DMS 273 treated with DMSO at 0.1 percent for 48 hours (cell line): ENCODE measurements at places on chromosomes 11 and 22.

DNA sequence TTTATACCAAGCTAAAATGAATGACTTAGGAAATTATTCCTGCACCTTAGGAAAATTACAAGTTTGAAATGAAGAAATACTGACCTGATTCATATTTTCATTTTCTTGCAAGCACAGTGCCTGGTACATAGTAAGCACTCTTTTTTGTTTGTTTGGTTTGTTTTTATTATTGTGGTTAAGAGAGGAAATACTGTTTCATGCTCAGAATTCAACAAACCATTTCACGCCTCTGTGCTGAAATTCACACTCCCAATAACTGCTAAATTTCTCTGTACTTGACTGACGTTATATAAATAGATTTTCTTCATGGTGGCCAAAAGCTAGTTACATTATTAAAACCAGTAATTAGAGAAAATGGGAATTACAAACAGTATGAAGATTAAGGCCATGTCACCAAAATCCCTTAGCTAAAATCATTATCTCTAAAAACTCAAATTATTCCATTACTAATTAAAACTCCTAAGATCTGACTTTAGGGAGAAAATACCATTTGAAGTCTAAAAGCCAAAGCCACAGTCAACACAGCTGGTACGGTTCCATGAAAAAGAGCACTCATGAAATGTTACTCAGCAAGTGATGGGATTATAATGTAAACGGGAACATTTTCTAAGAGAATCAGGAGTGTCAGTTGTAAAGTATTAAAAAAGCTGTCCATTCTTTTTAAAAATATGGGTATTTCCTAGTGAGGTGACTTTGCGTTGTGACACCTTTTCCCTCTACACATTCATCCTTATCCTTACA, 77.8 kb upstream of the DDI1 start:
- no peak for DNase-seq

DNA sequence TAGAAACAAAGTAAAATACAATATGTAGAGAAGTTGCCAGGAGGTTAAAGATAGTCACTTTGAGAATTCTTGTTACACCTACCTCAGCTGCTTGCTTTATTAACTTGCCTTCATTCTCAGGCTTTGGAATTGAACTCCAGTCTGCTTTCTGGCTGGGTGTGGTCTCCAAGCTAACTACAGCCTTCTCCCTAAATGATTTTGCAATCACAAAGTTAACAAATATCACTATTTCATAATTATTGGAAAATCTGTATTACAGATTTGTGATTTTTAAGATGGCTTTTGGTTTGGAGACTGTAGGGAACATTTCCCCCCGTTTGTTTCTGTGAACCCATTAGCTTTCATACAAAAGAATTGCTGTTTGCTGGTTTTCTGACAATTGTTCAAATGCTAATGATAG, 2.2 kb downstream of the PLAAT5 start:
- no peak for DNase-seq

GRCh38 chr11:118117790-118118601, 31.2 kb upstream of the SMIM35 start:
- no peak for DNase-seq

DNA sequence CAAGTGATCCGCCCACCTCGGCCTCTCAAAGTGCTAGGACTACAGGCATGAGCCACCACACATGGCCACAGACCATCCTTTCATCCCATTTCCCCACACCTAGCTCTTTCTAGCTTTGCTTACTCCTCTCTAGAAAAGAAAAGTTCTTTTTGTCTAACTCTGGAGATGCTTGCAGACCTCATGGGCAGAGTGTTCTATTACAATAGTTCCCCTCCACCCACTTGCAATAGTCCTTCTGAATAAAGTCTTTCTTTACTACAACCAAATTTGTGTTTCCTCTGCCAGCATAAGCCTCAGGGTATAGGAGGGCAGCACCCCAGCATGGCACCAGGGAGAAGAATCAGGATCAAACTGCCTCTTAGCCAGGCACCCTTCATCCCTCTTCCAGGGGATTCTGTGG, 18.8 kb upstream of the RTL6 start:
- no peak for DNase-seq

DNA sequence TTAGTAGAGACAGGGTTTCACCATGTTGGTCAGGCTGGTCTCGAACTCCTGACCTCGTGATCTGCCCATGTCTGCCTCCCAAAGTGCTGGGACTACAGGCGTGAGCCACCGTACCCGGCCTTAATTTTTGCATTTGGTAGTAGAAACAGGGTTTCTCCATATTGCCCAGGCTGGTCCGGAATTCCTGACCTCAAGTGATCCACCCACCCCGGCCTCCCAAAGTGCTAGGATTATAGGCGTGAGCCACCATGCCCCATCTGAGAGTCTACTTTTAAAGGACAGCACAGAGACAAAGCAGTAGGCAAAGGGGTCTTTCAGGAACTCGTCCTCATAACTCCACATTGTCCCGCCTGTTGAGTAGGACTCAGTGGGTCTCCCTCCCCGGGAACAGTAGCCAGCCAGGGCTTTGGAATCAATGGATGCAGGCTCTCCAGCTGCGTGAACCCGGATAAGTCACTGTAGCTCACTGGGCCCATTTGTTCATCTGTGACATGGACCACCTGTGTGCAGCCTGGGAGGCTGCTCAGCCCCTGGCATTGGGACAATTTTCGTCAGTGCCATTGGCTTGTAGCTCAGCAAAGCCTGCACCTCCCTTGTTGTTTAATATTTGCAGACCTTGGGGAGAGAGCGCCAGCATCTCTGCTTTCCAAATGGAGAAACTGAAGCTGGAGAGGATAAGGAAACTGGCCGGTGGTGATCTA, 86.1 kb downstream of the ARHGAP8 start:
- no peak for DNase-seq

DNA sequence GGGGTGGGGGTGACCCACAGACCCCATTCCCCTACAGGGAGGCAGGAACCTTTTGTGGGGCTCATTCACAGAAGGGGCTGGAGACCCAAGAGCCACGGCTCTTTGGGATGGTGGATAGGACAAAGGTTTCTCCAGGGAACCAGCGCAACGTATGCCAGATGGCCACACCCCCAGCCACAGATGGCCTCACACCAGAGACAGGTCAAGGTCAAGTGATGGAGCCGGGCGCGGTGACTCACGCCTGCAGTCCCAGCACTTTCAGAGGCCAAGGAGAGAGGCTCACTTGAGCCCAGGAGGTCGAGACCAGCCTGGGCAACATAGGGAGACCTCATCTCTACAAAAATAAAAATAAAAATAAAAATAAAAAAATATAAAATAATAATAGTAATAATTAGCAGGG, 17.1 kb upstream of the BRSK2 start:
- no peak for DNase-seq

- DNase-seq, result no peak
These were observed 44.7 kb upstream of the SERPIND1 start for GRCh38 chr22:20729194-20729593.

GRCh38 chr11:130872981-130873380, 43.3 kb downstream of the SNX19 start:
- DNase-seq, result no peak

- DNase-seq, result no peak
These were observed 25.0 kb downstream of the ARRB1 start for GRCh38 chr11:75326439-75326810.

- no peak for DNase-seq
These were observed 661.4 kb upstream of the FAT3 start for GRCh38 chr11:91563176-91563575.

- DNase-seq, result no peak
These were observed 11.7 kb upstream of the MRPL23 start for GRCh38 chr11:1935156-1936071.

- no peak for DNase-seq
These were observed 141.9 kb downstream of the CSNK2A3 start for GRCh38 chr11:11211186-11211585.

DNA sequence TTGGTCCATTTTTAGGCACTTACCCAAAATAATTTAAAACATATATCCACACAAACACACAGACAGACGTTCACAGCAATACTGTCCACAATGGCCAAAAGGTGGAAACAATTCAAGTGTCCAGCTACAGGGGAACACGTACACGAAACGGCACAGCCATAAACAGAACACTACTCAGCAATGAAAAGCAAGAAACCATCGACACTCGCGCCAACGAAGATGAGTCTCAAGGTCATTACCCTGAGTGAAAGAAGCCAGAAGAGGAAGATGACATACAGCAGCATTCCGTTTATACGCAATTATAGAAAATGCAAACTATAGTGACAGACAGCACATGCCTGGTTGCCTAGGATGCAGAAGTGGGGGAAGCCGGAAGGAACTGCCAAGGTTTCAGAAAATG, 13.4 kb upstream of the COMT start:
- DNase-seq, result no peak

DNA sequence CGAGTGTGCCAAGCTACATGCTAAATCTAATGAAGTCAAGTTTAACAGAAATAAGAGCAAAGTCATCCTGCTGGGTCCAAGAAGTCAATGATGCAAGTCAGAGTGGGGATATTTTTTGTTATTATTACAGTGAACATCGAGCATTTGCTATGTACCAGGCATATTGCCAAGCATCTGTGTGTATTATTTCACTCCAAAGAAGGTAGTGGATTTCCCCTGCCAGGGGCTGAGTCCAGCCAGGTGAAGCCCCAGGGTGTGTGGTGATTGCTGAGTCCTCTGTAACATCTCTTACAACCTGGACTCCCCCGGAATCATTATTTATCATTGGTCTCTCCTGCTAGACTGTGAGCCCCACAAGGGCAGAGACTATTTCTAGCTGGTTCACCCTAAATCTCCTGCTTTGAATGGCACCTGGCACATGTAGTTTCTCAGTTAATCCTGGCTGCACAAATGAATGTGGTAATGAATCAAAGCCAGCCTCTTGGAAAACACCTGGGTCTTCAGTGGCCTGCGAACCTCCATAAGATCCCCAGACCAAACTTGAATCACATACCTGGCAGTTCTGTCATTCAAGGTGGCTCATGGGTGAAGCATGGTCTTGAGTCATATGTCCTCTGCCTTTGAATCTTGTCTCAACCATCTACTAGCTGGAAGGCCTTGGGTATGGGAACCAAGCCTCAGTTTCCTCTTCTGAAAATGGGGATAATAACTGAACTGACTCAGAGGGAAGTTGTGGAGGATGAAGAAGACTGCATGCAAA, 549.2 kb downstream of the MIAT start:
- DNase-seq, result no peak

- no peak for DNase-seq
These were observed 910.2 kb downstream of the OPCML start for GRCh38 chr11:132621976-132622580.

GRCh38 chr11:12216041-12216451, 105.7 kb downstream of the MICAL2 start:
- DNase-seq, result no peak

DNA sequence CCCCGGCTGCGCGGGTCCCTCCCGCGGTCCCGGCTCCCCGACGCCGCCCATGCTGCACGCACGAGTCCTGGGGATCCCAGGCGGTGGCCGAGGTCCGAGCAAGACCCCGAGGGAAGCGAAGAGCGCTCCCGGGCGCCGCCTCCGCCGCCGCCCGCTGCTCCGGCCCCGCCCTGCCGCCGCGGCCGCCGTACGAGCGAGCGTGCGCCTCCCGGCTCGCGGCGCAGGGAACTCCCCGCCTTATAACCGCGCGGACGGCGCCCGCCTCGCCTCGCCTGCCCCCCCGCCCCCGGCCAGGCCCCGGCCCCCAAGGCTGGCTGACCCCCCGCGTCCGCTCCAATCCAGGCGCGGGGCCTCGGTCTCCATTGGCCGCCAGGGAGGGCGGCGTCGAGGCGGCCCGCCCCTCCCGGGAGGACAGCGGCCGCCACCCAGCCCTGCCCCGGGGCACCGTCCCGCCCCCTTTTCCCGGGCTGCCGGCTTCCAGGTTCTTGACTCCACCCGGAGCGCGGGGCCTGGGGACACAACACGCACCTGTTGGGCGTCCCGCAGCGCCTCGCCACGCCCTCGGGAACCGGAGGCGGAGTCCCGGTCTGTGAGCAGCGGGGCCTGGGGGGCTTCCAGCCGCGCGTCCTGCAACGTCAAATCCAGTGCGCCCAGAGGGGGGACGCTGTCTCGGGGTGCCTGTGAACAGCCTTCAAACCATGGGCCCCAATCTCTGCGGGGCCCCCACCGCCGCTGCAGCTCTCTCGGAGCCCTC, at the start of gene FADS3:
Gene FADS3, minus strand, starts transcription at position 215 of the 754 bp plus-strand sequence. Its CDS starts 164 bp downstream, at position 51.
- no peak for DNase-seq

- no peak for DNase-seq
These were observed 88.2 kb upstream of the LINC01488 start for GRCh38 chr11:69393178-69393832.

DNA sequence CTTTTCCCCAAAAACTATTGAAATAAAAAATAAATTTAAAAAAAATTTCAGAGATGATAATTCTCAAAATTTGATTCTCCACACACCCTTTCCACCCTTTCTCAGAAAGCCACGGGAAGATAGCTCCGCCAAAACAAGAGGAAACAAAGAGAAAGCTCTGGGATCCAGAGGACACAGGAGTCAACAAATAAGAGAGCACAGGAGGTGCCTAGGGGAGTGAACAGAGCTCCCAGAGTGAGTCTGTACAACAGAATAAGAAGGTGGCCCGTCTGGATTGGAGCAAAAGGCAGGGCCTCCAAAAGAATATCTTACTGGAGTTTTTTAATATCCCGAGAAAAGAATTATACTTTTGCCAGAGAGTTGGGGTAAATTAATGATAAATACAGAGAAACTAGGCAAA, 96.3 kb upstream of the DRD2 start:
- DNase-seq, result no peak

- no peak for DNase-seq
These were observed 65.1 kb upstream of the LRRC55 start for GRCh38 chr11:57116654-57117053.

- DNase-seq, result no peak
These were observed 24.6 kb downstream of the IGF2 start for GRCh38 chr11:2114430-2115241.
